ENCODE measurements at places on chromosomes 2 and 18.

DNA sequence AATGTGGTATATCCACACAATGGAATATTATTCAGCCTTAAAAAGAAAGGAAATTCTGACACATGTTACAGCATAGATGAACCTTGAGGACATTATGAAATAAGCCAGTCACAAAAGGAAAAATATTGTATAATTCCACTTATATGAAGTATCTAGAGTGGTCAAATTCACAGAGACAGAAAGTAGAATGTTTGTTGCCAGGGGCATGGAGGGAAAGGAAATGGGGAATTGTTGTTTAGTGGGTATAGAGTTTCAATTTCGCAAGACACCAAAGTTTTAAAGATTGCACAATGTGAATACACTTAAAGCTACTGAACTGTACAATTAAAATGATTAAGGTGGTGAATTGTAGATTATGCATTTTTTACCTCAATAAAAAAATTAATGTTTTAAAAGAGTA, 92.9 kb downstream of the TXNL1 start:
- DNase-seq: no peak

DNA sequence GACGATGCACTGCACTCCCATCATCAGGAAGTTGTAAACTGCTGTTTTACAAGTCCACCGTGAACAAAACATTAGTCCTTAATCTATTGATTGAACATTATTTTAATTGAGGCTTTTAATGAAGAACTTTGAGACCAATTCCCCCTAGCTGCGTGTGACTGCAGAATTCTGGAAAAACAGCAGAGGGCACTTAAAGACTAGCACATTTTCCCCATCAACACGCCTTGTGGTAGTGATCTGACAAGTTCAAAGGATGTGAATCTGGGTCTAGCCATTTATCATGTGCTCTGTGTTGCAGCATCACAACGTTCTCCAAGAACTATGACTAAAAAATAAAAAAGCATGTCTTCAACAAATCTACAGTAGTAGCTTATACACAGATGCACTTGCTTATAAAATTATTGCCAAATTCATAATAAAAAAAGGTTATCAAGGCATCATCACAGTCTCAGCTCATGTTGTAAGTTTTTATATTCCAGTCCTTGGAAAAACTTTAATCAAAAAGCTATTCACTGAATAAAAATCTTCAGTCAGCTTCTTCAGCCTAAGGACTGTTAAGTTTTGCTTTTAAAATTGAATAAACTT, 35.8 kb downstream of the SKOR2 start:
- no peak for DNase-seq

DNA sequence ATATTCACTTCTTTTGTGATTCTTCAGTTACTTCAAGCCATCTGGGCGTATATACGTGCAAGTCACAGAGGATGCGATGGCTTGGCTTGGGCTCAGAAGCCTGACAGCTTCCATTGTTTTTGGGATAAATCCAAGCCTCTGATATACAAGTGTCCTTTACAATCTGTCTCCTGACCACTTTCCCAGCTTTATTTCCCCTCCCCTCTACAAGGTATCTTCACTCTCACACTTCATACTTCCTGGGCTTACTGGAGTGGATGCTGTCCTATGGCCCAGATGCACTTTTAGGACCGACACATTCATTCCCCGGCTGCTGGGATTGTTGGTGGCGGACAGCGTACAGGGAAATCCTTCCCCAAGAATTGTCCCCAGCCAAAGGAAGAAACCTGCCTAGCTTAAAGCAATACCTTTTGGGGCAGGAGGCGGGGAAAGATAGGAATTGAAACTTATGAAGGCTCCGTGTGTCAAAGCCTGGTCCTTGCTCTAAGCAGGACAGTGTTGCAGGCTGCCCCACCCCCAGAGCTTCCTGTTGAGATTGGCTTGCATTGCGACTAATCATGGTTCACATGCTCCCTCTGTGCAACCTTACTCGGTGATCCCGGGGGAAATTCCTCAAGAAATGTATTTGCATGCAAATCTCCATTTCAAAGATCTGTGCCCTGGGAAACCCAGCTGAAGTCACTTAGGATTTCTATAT, 802.9 kb upstream of the ID2 start:
- no peak for DNase-seq

GRCh38 chr18:37636831-37637477, 71.4 kb upstream of the CELF4 start:
- no peak for DNase-seq

- no peak for DNase-seq
Observed at GRCh38 chr2:174774886-174775285, 10.6 kb upstream of the CHRNA1 start.

DNA sequence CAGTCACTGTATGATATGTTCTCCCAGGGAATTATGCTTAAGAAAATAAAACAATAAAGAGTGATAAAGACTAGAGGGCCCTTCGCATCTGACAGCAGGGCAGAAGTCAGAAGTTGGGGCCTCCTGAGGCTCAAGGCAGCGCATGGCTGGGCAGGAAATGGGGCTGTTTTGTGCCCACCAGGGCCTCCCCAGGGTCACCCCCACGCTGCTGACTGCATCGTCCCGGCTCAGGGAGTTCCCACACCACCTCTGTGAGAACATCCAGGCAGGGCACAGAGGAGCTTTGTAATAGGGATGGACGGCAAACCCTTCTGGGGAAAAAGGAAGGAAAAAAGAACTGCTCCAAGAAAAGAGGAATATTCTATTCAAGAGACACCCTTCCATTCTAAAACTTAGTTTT, 41.2 kb downstream of the PAX3 start:
- DNase-seq: no peak

DNA sequence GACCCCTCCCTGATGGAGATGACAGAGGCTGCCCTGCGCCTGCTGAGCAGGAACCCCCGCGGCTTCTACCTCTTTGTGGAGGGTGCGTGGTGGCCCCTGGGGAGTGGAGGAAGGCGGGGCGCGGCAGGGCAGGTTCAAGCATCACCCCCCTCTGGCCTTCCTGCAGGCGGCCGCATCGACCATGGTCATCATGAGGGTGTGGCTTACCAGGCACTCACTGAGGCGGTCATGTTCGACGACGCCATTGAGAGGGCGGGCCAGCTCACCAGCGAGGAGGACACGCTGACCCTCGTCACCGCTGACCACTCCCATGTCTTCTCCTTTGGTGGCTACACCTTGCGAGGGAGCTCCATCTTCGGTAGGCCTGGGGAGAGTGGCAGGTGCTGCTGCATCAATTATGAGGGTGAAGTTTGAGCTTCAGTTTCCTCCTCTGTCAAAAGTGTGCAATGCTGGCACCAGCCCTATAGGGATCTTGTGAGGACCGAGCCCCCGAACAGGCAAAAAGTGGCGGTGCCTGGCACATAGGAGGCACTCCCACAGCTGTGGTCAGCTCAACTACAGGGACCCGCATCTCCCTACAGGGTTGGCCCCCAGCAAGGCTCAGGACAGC, 2.2 kb downstream of the ALPI start:
- no peak for DNase-seq

DNA sequence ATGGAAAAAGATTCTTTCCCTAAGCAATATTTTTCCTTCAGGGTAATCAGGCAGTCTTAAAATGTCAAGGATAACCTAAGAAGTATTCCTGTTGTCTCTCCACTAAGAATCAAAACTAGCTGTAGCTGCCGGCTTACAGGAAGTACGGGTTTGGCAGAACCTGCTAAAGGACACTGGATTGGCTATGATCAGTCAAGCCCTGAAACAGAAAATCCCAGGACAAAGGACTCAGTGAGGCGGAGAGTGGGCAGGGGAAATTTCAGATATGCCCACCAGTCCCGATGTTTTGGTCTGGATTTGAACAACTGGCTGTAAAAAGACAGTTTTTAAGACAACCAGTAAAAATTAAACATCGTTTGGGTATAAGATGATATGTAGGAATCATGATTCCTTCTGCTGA, 155.7 kb downstream of the HDAC4 start:
- DNase-seq: no peak

- DNase-seq: no peak
Observed at GRCh38 chr2:177599139-177599688, 206.6 kb downstream of the AGPS start.

Data from activated T-cell treated with anti-CD3 and anti-CD28 coated beads for 24 hours (primary cell).